ENCODE measurements at places on chromosomes 5 and 9.

GRCh38 chr9:121929893-121930875 is 162.9 kb downstream of the TTLL11 start:
- no peak for DNase-seq

GRCh38 chr9:129334105-129334935 is 156.3 kb upstream of the IER5L start:
- no peak for DNase-seq

GRCh38 chr5:136076881-136077445 is 48.2 kb downstream of the TGFBI start:
- no peak for DNase-seq

GRCh38 chr9:111037356-111037707 is 938 bp downstream of the LPAR1 start:
- no peak for DNase-seq

DNA sequence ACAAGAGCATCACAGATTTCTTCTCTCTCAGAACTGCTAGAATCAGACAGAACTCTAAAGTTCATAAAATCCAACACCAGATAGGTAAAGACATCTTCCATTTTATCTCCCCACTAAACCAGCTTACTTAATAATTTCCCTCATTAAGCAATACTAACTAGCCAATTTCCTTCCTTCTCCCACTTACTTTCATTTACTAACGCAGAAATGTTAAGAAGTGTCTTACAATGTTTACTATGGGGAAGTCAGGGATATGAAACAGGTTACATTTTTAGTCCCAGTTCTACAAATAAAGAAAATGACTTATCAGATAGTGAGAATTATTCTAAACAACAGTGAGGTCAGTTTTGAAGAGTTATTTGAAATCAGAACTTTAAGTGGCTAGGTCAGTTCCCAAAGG is 236.5 kb downstream of the FBXL17 start:
- DNase-seq: no peak

All from nucleus accumbens (tissue), 56 donors.